ENCODE measurements at places on chromosomes 4 and X. TPM values are rescaled to one million over a fixed set of nuclear protein-coding genes. Genes with fewer than 3 reads are reported as not detected.

Gene FGFBP2
- total RNA-seq = not detected

Gene UGT2B15
- total RNA-seq = not detected

Gene UTP14A
- 21.6 TPM for total RNA-seq

Gene SUPT20HL2
- not detected for total RNA-seq

GRCh38 chrX:47623540-47624027 is 3.9 kb upstream of the SYN1 start:
- peak; percentile 25 for DNase-seq

- no peak for DNase-seq
Measured at GRCh38 chr4:119564106-119564505, 64.5 kb downstream of the PDE5A start.

DNA sequence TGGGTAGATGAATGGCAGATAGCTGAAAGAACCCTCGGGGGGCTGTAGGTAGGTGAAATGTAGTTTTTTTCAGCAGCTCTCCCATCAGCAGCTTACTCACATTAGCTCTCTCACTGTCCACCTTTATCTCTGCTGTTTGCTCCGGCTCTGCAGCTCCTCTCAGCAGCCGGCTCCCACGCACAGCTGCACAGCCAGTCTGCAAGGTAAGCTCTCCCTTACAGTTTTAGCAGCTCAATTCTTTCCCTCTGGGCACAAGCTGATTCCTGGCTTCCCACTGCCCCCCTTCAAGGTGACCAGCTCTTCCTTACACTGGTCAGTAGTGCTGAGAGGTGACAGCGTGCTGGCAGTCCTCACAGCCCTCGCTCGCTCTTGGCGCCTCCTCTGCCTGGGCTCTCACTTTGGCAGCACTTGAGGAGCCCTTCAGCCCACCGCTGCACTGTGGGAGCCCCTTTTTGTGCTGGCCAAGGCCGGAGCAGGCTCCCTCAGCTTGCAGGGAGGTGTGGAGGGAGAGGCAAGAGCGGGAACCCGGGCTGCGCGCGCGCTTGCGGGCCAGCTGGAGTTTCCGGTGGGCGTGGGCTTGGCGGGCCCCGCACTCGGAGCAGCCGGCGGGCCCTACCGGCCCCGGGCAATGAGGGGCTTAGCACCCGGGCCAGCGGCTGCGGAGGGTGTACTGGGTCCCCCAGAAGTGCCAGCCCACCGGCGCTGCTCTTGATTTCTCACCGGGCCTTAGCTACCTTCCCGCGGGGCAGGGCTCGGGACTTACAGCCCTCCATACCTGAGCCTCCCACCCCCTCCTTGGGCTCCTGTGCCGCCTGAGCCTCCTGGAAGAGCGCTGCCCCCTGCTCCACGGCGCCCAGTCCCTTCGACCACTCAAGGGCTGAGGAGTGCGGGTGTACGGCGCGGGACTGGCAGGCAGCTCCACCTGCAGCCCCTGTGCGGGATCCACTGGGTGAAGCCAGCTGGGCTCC is 393.6 kb downstream of the CENPC start:
- DNase-seq = no peak

- no peak for DNase-seq
Measured at GRCh38 chrX:10794203-10794630, 173.8 kb upstream of the MID1 start.

DNA sequence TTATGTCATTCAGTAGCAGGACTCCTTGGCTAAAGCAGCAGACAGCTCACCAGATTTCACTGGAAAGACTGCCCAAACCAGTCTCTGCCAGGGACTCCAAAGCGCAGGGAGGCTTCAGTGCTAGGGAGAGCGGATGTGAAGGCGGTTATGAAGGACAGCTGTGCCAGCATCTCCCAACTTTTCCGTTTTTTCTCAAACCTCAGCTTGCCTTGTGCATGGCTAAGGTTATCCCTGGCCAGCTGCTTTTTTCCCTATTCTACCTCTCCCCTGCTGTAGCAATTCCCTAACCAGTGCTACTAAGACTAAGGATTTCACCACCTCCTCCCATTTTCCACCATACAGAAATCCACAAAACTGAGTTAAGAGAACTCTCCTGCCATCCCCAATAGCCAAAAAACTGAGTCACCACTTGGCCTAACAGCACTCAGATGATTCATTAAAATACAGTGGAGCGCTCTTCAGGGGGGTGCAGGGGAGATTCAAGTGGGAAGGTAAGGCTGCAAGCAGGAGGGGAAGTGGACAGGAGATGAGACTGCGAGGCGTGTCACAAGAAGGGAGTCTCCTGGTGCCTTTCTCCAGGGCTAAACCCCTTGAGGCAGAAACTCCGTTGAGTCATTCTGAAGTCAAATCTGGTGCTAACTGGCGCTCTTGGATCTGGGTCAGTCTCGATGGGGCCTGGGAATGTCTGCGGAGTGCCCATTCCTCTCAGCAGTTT is 90.7 kb downstream of the PALLD start:
- DNase-seq = peak; percentile 62
